ENCODE measurements at places on chromosomes 2 and 18.

DNA sequence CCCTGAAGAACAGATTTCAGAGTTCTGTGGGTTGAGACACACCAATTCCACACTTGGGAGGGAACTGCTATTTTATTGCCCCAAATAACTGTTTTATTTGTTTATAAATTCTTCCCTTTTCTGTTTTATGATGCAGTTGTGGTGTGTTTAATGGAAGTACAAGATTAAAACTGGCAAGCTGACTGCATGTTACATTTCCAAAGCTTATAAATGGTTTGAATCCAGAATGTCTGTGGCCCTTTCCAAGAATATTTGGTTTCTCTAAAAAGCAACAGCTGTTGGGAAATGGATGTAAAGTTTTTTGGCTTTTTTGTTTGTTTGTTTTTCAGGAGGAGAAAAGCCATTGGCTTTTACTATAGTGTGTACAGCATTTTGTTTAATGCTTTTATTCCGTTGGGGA is 234.5 kb downstream of the MTX2 start:
- no peak for DNase-seq

GRCh38 chr2:19021721-19022120 is 336.7 kb downstream of the OSR1 start:
- peak; percentile 97 for DNase-seq

DNA sequence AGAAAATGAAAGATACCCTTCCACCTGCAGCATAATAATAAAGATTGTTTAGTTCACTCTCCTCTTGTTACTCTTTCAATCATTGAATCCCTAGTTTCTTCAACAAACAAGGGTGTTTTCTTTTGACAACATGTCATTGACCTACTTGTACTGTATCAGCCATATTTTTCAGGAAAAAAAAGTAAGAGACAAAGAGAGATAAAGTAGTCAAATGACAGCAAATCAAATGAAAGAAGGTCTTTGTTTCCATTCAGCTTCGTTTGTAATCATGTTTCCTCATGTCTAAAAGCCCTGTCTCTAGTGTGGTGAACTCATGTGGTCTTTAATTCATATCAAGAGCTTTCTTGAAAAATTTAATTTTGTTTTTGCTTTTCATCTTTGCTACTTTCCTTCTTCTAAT is 557.8 kb upstream of the LRATD1 start:
- no peak for DNase-seq

- DNase-seq = no peak
Measured at GRCh38 chr2:99485411-99485810, 4.4 kb downstream of the REV1 start.

DNA sequence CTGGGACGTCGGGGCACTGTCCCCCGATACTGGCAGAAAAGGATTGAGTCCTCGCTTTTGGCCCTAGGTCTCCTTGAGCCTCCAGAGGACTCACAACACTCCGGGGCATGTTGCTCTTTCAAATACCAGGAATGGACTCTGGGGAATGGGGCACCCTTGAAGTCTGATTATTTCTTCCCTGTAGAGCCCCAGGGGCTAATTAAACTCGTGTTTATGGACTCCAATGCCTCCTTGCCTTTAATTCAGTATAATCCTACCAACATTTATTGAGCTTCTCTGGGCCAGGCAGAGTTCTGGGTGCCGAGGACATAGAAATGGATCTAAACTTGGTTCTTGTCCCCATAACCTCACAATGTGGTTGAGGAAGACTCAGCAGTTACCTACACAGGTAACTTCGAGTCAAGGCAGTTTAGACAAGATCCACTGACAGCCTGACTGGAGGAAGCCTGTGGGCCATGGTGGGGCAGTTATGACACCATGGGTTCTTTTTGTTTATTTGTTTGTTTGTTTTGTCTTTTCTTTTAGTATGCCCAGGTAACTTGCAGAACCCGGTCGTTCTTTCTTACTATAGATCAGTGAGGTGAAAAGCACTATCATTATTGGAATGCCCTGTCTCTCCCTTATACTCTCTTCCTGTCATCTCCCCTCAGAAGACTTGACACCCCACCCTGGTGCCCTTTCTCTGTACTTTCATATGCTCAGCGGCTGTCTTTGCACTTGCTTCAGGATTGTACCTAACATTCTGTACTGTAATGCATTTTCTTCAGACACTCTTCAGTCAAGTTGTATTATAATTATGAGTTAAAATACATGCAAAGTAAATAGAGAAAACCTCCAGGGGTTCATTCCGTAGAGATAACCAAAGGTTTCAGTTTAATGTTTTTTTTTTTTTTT is 3.2 kb downstream of the CFLAR start:
- peak; percentile 51 for DNase-seq

GRCh38 chr2:112256654-112257053 is 1.8 kb upstream of the ZC3H8 start:
- no peak for DNase-seq

GRCh38 chr2:44543773-44544725 is 182.3 kb downstream of the CAMKMT start:
- DNase-seq = no peak

- DNase-seq = no peak
Measured at GRCh38 chr18:8357320-8357719, 251.9 kb upstream of the RAB12 start.

GRCh38 chr2:169900686-169901085 is 73.4 kb downstream of the UBR3 start:
- no peak for DNase-seq

GRCh38 chr2:99140860-99141109 is 722 bp upstream of the C2orf15 start:
- no peak for DNase-seq

DNA sequence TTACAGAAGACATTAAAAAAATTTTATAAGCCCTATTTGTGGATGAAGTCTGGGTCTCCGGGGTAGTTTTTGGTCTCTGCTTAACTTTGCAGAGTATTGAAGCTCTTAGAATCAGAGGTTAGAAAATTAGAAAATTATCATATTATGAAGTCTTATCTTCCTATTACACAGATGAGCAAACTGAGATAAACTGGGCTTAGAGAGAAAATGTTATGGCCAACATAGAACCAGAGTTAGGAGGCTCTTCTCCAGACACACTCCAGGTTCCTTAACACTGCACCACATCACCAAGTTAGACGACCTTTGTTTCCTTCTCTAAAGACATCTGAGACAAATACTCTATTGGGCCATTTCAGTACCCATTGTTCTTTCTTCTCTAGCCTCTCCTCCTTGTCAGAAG is 36.7 kb upstream of the NEB start:
- DNase-seq = no peak

GRCh38 chr18:47601581-47602272 is 328.7 kb downstream of the SMAD2 start:
- no peak for DNase-seq

- no peak for DNase-seq
Measured at GRCh38 chr18:9096007-9096371, 6.5 kb upstream of the NDUFV2 start.

Measured in fibroblast of skin of abdomen (primary cell).